ENCODE measurements at places on chromosomes 12 and 14. TPM values are rescaled to one million over a fixed set of nuclear protein-coding genes. Genes with fewer than 3 reads are reported as not detected.

KRT80 gene
- 17.9 TPM for total RNA-seq

DNA sequence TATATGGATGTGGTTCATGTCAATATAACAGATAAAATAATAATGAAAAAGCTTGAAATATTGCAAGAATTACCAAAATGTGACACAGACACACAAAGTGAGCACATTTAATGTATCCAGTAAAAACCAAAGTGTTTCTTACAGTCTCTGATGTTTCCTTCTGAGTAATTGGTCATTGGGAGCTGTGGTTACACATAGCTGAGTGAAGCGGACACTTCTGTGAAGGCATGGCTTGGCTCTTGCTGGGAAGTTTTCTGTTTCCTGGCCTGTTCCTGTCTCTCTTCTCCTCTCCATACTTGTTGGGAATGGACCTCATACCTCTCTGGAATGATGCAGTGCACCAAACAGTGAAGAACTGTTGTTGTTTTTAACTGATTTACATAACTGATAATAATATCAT lies 117.3 kb downstream of the BICD1 start:
- ATAC-seq, result no peak

GRCh38 chr14:64202716-64203115 lies 91.5 kb downstream of the ESR2 start:
- no peak for ATAC-seq

GRCh38 chr14:34344318-34344717 lies 117.7 kb downstream of the SPTSSA start:
- ATAC-seq, result no peak

MDGA2 gene
- not detected for total RNA-seq

GRCh38 chr12:59593761-59594160 lies 2.1 kb upstream of the SLC16A7 start:
- no peak for ATAC-seq

MANSC4 gene
- not detected for total RNA-seq

ABHD12B gene
- total RNA-seq, result 0.32 TPM

DNA sequence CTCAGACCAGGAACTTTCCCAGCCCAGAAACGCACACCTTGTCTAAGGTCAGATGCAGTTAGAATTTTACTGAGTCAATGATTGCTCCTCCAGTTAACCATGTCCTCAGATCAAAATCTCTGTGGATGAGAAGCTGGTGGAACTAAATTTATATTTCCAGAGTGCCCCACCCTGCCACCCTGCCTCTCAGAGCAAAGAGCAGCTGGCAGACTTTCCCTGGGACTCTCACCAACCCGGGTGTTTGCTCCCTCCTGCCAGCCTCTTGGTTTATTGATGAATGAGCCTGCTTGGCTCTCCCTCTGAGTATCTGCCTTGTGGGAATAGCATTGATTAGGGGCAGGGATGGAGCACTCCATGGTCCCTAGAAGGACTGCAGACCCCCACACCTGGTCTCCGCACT lies 5.9 kb upstream of the KRT1 start:
- ATAC-seq, result no peak

- ATAC-seq, result peak; percentile 93
These were observed 94.1 kb downstream of the SLC25A47 start for GRCh38 chr14:100416921-100417860.

DNA sequence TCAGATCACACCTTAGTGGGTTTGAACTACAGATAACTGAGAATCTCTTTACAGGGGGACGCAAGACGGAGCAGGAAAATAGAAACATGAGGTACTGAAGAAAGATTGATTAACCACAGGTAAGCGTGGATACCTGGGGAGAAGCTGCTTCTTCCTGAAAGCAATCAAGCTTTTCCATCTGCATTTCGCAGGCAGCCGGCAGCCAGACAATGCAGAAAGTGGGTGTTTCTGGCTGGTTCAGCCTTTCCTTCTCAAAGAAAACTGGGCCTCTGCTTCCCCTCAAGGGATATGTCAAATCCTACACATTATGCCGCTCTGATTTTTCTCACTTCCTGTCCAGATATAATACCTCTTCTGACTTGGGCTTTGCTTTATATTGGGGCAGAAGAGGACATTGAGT lies 39.1 kb upstream of the PPFIA2 start:
- ATAC-seq, result no peak

- no peak for ATAC-seq
These were observed 350.1 kb downstream of the CCDC91 start for GRCh38 chr12:28540324-28540714.

- ATAC-seq, result no peak
These were observed 164.3 kb upstream of the NOS1 start for GRCh38 chr12:117525766-117526165.

GRCh38 chr14:100896369-100897060 lies 7.0 kb downstream of the RTL1 start:
- ATAC-seq, result no peak

MYH7 gene
- total RNA-seq, result 0.72 TPM

GRCh38 chr12:131713349-131713748 lies 2.5 kb downstream of the SFSWAP start:
- no peak for ATAC-seq

- no peak for ATAC-seq
These were observed 200.2 kb downstream of the PHLDA1 start for GRCh38 chr12:75831402-75831801.

DNA sequence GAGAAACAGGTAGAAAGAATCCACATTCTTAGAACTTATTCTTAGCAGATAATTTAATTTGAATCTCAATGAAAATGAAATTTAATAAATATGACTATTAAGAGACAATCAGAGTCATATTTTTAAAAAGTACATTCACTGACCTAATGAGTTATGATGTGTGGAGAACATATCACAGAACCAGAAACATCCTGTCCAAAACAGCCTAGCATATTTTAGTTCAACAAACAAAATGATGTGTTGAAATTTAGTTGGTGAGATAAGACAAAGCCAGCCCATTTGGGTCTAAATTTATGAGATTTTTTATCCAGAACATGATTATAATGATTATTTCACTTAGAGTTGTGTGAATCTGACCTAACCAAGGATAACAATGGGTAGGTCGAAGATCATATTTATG lies 25.8 kb downstream of the GABARAPL1 start:
- no peak for ATAC-seq

STAC3 gene
- total RNA-seq, result 1.1 TPM

GRCh38 chr12:63308671-63309070 lies 157.7 kb upstream of the AVPR1A start:
- ATAC-seq, result no peak

GRCh38 chr12:115230606-115231005 lies 546.6 kb upstream of the TBX3 start:
- ATAC-seq, result no peak

- ATAC-seq, result no peak
These were observed 52.5 kb upstream of the PPP2R5C start for GRCh38 chr14:101708853-101709532.

ESR2 gene
- 0.48 TPM for total RNA-seq

- no peak for ATAC-seq
These were observed 51.2 kb upstream of the AEBP2 start for GRCh38 chr12:19388131-19388549.

DNA sequence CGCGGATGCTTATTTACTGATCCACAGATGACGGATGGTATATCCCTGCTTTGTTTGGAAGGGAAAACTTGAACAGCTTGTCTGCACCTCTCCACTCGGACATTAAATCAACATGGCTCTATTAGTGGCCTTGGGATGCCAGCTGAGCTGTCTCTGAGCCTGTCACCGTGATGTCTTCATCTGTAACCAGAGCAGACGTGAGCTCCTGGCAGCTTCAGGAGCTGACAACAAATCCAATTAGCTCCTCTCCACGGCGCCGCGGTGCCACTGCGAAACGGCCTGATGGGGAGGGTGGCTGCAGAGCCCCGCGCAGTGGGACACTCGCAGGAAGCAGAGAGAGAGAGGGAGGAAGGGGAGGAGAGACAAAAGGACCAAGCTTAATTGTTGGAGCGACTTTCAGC lies 112.3 kb downstream of the PAPOLA start:
- ATAC-seq, result no peak
